Activated naive CD4-positive, alpha-beta T cell treated with anti-CD3 and anti-CD28 coated beads, Interleukin-2, amount 10 ng/mL, durations not matched to agents 7 days and 5 days (primary cell): ENCODE measurements at places on chromosomes 7 and 10.

- DNase-seq, result no peak
Observed at GRCh38 chr10:17683541-17683940, 39.6 kb downstream of the STAM start.

DNA sequence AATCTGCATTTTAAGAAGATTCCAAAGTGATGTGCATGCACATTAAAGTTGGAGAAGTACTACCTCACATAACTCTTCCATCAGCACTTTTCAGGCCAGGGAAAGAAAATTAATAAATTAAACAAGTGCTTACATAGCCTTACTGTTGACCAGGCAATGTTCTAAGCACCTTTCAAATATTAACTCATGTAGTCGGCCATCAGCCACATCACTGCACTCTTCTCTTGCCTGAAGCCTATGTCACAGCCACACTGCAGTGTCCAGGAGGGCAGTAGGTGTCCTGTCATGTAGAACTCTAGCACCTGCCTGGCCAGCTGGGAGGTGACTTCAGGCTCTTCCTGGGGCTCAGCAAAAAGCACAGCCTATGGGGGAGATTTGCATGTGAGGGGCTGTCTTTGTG, 71.5 kb downstream of the CDK1 start:
- DNase-seq, result no peak

DNA sequence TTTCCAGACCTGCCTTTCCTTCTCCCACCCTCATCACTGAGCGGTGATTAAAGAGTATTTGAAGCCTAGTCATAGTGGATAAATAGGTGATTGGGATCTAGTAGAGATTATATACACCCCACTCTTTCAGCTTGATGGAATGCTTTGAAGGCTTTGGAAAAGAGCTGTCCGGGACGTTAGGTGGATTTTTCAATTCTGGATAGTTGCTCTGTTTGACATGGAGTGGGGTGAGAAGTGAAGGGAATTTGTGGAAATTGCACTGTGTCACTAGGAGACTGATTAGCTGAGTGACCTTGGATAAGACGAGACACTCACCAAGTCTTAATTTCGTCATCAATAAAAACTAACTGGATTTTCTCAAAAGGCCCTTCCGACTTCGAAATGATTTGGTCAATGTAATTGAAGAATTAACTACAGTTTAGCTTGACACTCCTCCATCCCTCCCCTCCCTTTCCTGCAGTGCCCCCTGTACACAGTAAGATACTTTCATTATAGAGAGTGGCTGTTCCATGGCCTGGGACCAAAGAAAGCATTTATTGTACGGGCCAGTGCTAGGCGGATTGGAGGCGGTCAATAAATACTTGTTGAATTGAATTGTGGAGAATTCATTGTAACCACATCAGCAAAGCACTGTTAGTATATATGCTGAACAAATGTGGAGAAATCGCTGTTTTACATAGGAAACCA, 962 bp downstream of the ZKSCAN1 start:
- no peak for DNase-seq

DNA sequence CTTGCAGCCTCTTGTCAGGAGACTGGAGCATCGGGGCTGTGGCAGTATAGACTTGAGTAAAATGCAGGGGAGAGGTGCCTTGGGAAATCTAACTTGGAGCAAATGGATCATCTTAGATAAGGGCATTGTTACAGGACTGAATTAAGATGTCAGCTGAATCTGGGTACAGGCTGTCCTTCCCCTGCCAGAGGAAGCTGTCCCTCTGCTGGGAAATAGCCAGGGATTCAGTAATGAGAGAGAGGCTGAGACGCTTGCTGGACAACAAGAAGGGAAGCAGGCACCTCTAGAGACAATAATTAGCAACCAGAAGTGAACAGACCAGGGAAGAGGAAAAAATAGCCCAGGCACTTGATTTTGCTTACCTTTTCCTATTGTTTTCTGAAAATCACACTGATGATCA, 20.7 kb upstream of the RAPGEF5 start:
- DNase-seq, result no peak

DNA sequence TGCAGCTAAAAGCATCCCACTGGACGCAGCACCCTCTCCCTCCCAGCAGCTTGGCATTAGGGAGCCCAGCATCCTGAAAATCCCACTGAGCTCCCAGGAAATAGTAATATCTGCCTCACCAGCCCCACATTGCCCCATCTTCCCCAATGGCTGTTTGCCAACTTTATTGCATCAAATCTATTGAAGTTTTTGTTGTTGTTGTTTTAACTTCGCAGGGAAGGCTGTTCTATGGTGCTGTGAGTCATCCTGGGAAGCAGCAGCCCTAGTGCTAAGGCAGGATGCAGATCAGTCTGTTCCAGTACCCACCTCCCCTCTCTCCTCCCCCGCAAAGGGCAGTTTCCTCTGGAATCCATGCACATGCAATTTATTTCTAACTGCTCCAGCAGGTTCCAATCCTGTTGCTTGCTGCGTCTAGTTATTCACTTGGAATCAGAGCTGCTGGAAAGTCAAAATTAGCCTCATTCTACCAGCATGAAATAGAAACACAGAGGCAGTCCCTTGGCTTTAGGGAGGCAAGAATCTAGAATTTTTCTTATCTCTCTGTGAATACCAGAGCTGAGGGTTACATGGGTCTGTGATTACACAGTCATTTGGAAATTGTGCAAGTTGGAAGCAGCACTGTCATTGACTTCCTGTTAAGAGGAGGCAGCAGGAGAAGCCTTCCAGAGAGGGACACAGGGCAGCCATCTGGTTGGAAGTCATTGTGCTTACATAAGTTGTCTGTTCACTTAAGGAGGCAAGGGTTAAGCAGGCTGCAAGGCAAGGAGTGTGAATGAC, 115.9 kb upstream of the CACUL1 start:
- DNase-seq, result no peak

DNA sequence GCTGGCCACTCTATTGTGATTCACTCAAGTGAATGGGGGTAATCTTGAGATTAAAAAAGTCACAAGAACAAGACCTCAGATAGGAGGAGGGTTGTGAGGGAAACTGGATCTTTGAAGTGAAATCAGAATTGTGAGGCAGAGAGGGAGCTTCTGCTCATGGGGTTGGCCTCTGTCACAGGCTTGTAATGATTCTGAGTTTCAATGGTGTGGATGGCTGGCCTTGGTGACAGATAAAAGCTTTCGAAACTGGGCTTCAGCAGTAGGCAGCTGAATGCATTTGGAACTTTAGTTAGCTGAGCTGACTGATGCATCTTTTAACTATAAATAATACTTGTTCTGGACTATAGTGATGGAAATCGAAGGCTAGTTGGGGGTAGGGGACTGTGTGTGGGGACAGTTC, 12.2 kb downstream of the TAS2R60 start:
- DNase-seq, result no peak
